ENCODE measurements at places on chromosomes 7 and 10. TPM values are rescaled to one million over a fixed set of nuclear protein-coding genes. Genes with fewer than 3 reads are reported as not detected.

The MOGAT3 gene
- total RNA-seq = not detected

The DPY19L1 gene
- total RNA-seq = 18.1 TPM

The ADAMTS14 gene
- not detected for total RNA-seq

The UTF1 gene
- not detected for total RNA-seq

The ASL gene
- 32.0 TPM for total RNA-seq

The RNF32 gene
- 0.73 TPM for total RNA-seq

The AKR1C3 gene
- 11.6 TPM for total RNA-seq

The JAKMIP3 gene
- 0.45 TPM for total RNA-seq

The AGAP3 gene
- 23.4 TPM for total RNA-seq

The ETV1 gene
- total RNA-seq = not detected

The CREB5 gene
- total RNA-seq = not detected

The POU6F2 gene
- total RNA-seq = not detected

The KIAA1549 gene
- 0.41 TPM for total RNA-seq

The PRKG1 gene
- total RNA-seq = not detected

The CALML3 gene
- total RNA-seq = not detected

The POLR2J2 gene
- 12.5 TPM for total RNA-seq

The GPR141 gene
- not detected for total RNA-seq

The NXPH1 gene
- not detected for total RNA-seq

The PWWP2B gene
- total RNA-seq = 13.0 TPM

The CD36 gene
- total RNA-seq = not detected

The AKR1D1 gene
- not detected for total RNA-seq

The ANKRD30A gene
- total RNA-seq = not detected

The METTL27 gene
- 2.6 TPM for total RNA-seq

The ACTL6B gene
- not detected for total RNA-seq

The SLC13A4 gene
- not detected for total RNA-seq

The GIMAP2 gene
- total RNA-seq = 117 TPM

The COL17A1 gene
- total RNA-seq = not detected

The DYNC1I1 gene
- total RNA-seq = not detected

The DENND2A gene
- total RNA-seq = not detected

The FEZF1 gene
- not detected for total RNA-seq

The PROSER2 gene
- total RNA-seq = 0.26 TPM

The PTF1A gene
- not detected for total RNA-seq

The VDAC2 gene
- 125 TPM for total RNA-seq

The LIPM gene
- total RNA-seq = not detected

The HECW1 gene
- total RNA-seq = not detected
